ENCODE measurements at places on chromosomes 2 and 18.

DNA sequence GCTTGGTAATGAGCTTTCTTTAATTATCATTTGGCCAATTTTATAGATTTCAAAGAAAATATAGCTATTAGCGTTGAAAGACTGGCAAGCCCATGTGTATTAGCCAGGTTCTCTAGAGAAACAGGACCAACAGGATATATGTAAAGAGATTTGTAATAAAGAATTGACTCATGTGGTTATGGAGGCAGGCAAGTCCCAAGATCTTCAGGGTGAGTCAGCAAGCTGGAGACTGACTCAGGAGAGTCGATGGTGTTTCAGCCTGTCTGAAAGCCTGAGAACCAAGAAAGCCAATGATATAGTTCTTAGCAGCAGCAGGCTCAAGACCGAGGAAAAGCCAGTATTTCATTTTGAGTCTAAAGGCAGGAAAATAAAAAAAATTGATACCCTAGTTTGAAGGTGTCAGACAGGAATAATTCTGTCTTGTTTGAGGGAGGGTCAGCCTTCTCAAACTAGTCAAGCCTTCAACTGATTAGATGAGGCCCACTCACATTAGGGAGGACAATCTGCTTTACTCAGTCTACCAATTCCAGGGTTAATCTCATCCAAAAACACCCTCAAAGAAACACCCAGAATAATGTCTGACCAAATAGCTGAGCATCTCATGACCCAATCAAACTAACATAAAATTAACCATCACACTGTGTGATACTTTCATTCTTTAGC, 78.3 kb upstream of the CRIM1 start:
- H3K4me3 ChIP-seq: no peak overlapping the region
- H3K27ac ChIP-seq: no peak overlapping the region
- no peaks in the 10 kb centered on the region for H3K4me1 ChIP-seq
- no peaks in the 10 kb centered on the region for H3K36me3 ChIP-seq
- peak; percentile 73 for DNase-seq

DNA sequence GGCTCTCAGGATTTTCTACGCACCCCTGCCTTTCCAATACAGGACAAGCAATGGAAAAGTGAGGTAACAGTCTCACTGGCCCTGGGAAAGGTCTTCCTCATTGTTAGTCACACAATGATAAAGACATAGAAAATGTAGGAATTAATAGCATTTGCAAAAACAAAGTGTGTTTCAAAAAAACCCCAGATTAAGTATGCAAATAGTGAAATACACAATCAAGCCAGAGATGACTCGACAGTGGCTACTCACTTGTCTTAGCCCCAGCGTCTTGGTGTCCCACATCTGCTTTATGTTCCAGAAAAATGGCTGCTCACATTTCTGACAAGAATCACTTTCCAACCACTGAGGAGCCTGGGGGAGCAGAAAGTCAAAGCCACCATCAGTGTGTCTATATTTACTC, 47.0 kb upstream of the AP1S3 start:
- H3K27ac ChIP-seq: peak overlapping the region; percentile 52
- no peaks in the 10 kb centered on the region for H3K27me3 ChIP-seq
- no peak for DNase-seq
- no peak overlapping the region for H3K4me3 ChIP-seq

DNA sequence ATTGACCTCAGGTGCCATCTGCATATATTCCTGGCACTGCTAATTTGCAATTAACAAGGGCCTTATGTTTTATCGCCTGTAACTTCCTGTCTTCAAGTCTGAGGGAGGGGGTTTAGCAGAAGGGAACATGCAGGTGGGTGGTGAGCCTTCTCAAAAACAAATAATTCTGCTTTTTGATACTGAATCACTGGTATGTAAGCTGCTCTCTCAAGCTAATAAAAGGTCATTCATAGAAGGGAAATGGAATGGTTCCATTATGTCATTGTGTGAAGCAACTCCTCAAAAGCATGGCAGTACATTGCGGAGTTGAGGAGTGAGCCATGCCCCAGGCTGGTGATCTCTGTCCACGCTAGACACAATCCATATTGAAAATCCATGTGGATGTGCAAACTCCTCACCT, 414.8 kb upstream of the ID2 start:
- no peaks in the 10 kb centered on the region for H3K36me3 ChIP-seq
- no peak overlapping the region for H3K4me3 ChIP-seq
- DNase-seq: no peak
- H3K4me1 ChIP-seq: no peaks in the 10 kb centered on the region

DNA sequence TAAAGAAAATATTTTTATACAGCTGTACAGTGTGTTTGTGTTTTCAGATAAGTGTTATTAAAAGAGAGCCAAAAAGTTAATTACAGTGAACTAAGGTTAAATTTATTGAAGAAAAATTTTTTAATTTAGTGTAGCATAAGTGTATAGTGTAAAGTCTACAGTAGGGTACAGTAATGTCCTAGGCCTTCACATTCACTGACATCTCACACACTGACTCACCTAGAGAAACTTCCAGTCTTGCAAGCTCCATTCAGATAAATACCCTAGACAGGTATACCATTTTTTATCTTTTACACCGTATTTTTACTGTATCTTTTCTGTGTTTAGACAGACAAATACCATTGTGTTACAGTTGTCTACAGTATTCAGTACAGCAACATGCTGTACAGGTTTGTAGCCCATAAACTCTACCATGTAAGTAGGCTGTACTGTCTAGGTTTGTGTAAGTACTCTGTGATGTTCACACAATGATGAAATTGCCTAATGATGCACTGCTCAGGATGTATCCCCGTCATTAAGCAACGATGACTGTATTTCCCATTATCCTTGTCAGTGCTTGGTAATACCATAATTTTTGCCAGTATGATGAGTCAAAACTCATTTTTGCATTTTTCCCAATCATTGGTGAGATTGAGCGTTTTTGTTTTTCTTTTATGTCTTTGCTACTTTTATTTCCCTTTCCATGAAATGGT, 48.2 kb upstream of the B3GNT2 start:
- no peaks in the 10 kb centered on the region for H3K27me3 ChIP-seq
- peaks cover 18% of the 10 kb centered on the region for H3K4me1 ChIP-seq
- no peak overlapping the region for H3K4me3 ChIP-seq
- no peaks in the 10 kb centered on the region for H3K36me3 ChIP-seq

- DNase-seq: no peak
- no peaks in the 10 kb centered on the region for H3K4me1 ChIP-seq
- H3K27me3 ChIP-seq: no peaks in the 10 kb centered on the region
- no peak overlapping the region for H3K27ac ChIP-seq
- H3K36me3 ChIP-seq: no peaks in the 10 kb centered on the region
These were observed 100.5 kb upstream of the MEIS1 start for GRCh38 chr2:66334237-66335029.

- H3K4me1 ChIP-seq: no peaks in the 10 kb centered on the region
- H3K4me3 ChIP-seq: no peak overlapping the region
- H3K27ac ChIP-seq: no peak overlapping the region
These were observed 34.5 kb downstream of the RPL31 start for GRCh38 chr2:101036562-101036961.

GRCh38 chr2:96870626-96871255, 861 bp upstream of the SEMA4C start:
- H3K27ac ChIP-seq: peak overlapping the region; percentile 61
- no peaks in the 10 kb centered on the region for H3K27me3 ChIP-seq
- H3K36me3 ChIP-seq: peaks cover 10% of the 10 kb centered on the region
- H3K4me3 ChIP-seq: peak overlapping the region; percentile 88

DNA sequence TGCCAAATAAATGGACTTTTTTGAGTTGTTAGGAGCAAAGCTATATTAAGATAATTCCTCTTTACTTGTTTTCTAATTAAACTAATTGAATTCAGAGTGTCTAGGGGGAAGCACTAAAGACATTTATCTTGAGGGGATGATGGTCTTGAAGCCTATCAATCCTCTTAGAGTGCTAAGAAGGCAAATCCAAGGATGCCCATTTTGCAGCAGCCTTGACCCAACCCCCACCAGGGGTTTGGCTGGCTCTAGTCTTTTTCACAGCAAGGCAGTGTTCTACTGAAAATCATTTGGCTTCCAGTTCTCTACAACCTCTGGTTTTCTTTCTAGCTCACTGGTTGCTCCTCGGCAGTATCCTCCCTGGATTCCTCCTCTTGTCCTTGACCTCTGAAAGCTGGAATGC, 6.5 kb upstream of the RAX start:
- DNase-seq: no peak
- H3K27me3 ChIP-seq: peaks cover 95% of the 10 kb centered on the region
- H3K4me3 ChIP-seq: no peak overlapping the region
- H3K36me3 ChIP-seq: no peaks in the 10 kb centered on the region

DNA sequence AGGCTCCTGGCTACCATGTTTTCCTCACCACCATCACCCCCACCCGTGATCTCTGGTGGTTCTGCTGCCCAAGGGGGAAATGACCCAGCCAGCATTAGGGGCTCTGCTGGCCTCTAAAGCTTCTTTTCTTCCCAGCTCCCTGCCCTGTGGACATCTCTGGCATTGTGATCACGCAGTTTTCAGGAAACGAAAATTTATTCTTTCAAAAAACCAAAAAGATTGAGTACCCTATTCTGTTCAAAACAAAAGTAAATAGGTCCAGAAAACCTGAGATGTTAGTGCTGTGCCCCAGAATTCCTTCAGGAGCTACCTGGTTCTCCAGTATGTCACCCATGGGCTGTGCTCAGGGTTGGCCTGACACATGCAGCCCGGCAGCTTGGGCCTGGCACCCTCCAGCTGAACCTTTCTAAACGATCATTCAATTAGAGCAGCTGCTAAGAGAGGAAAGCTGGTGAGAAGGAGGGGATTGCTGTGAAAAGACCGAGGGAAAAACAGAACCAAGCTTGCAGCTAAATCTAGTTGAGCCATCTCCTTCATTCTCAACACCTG, 157.5 kb downstream of the MGAT5 start:
- H3K4me3 ChIP-seq: no peak overlapping the region
- peaks cover 50% of the 10 kb centered on the region for H3K4me1 ChIP-seq
- no peaks in the 10 kb centered on the region for H3K36me3 ChIP-seq

DNA sequence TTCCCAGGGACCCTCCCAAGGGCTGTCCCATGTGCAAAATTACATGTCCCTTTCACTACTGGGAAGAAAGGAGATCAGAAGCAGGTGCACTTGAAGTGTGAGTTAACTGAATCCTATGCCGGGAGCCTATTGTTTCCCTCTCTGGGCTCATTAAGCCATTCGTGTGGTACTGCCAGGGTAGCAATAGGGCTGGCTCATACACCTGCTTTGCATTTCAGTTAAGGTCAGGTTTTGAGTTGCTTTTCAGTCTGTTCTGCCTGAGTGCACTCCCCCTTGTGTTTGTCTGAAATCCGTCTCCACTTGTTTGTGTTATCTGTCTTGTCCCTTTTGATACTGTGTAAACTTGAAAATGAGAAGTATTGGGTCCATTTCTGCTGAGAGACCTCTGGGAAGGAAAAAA, 1232.6 kb upstream of the NRXN1 start:
- H3K36me3 ChIP-seq: no peaks in the 10 kb centered on the region
- no peaks in the 10 kb centered on the region for H3K27me3 ChIP-seq
- H3K4me3 ChIP-seq: no peak overlapping the region
- H3K27ac ChIP-seq: no peak overlapping the region

DNA sequence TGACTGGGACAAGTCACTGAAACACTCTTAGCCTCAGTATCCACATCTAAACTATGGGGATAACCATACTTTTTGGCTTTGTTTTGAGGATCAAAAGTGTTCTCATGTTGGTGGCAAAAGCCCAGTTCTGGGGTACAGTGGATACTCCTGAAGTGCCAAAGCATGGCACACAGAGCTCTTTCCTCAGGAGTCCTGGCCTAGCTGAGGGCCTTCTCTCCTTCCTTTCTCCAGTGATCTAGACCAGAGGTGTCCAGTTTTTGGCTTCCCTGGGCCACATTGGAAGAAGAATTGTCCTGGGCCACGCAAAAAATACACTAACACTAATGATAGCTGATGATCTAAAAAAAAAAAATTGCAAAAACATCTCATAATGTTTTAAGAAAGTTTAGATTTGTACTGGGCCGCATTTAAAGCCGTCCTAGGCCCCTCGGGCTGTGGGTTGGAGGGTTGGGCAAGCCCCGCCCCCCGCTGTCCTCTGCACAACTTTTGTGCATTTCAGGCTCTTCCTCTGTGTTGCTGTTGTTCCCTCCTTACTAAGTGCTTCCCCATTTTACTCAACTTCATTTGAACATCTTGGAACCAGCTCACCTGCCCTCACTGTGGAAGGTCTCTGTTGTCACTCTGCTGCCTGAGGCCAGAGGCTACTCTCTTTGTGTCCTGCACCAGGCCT, 337.0 kb downstream of the CYRIA start:
- H3K4me1 ChIP-seq: no peaks in the 10 kb centered on the region
- no peaks in the 10 kb centered on the region for H3K27me3 ChIP-seq
- DNase-seq: peak; percentile 22
- no peak overlapping the region for H3K4me3 ChIP-seq
- no peak overlapping the region for H3K27ac ChIP-seq
- H3K36me3 ChIP-seq: no peaks in the 10 kb centered on the region
